Testis (tissue), 5 donors: ENCODE measurements at places on chromosomes 6 and 20.

GRCh38 chr20:63081351-63081750 is 74.6 kb upstream of the BHLHE23 start:
- no peak for DNase-seq

DNA sequence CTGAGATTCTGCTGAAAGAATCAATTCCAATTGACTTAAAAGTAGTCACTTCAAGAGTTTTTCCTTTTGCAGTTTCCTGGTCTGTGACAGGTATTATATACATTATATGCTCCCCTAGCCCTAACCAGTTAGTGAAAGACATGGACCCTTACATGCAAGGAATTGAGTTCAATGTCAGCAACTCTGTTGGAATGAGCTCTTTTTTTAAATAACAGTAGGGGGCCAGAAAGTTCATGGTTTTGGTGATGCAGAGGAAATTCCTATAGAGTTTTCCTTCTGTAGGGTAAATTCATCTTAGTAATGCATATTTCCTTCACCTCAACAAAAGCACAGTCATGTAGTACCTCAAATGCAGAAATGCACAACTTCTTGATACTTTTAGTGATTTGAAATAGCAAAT is 172.2 kb downstream of the KIF6 start:
- no peak for DNase-seq

GRCh38 chr6:122712093-122712447 is 67.4 kb upstream of the FABP7 start:
- no peak for DNase-seq

DNA sequence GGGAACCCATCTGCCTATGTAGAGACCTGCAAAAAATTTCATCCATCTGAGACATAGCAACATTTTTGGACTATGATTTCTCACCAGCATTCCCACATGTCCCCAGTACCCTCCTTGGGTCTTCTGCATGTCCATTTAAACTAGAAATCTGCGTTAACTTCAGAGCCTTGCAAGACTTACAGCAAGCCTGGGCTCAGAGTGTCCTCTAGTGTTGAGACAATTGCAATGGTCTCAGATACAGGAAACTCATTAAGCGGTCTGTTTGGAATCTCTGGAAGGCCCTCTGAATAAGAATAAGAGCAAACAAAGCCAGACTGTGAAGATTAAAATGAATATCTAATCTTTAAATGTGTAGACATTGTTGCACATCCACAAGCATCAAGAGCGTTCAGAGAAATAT is 20.5 kb upstream of the PI3 start:
- no peak for DNase-seq

DNA sequence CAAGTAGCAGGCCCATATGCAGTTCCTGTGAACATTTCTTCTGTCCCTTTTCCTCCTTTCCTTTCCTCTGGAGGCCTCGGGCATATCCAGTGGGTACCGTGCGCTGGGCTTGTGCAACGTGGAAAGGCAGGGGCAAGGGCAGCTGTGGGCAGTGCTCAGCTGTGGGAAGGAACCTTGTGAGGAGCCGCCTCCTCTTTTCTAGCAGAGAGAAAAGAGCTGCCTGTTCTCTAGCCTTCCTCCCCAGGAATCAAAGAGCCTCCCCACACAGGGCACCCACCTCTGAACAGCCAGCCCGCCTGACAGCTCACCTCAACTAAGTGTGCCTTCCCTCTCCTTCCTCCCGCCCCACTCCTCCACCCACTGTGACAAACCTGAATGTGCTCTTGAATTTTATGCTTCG is 143.3 kb upstream of the HDDC2 start:
- DNase-seq, result no peak

DNA sequence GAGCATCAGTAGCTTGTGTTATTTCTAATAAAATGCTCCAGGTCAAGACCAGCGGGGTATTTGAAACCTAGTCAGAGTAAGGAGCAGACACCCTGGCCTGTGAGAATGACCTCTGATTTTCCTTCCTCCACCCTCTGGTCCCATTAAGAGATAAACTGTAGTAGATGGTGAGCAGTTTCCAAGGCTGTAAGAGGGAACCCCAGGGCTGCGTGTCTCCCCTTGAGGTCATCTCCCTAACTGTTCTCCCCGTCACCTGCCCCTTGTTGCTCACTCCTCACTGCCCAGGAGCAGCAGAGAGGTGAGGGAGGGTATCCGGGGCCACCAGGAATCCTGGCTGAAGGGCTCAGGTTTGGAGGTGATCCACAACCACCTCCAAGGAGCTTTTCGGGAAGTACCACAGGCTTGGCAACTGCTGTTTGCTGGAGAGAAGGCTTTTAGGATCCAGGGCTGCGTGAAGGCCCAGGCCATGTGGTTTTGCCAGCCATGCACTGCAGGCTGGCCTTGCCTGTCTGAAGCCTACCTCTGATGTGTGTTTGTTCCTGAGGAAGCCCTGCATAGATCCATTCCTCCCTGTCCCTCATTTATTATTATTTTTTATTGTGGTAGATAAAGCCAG is 62.5 kb downstream of the RREB1 start:
- DNase-seq, result no peak

GRCh38 chr6:36930483-36930882 is 24.1 kb upstream of the PI16 start:
- no peak for DNase-seq

- DNase-seq, result peak; percentile 34
These were observed 1.9 kb downstream of the GRM4 start for GRCh38 chr6:34143884-34144580.
